A549 treated with CpdA at 1 μM for 4 hours (cell line): ENCODE measurements at places on chromosomes 16 and 17. TPM values are rescaled to one million over a fixed set of nuclear protein-coding genes. Genes with fewer than 3 reads are reported as not detected.

The HBQ1 gene
- 4.6 to 8.4 TPM (median 7.2 TPM) in 5 replicates for total RNA-seq

The FZD2 gene
- total RNA-seq = 27.4 to 44.8 TPM (median 41.2 TPM) in 5 replicates

The LGALS9 gene
- total RNA-seq = 1.1 to 2.2 TPM (median 1.3 TPM) in 5 replicates

The CD300LG gene
- 0.05 TPM in 1 of 5 replicates, not detected in the others for total RNA-seq

The BRIP1 gene
- 3.6 to 5.8 TPM (median 4.2 TPM) in 5 replicates for total RNA-seq
